ENCODE measurements at places on chromosomes 11 and 22.

DNA sequence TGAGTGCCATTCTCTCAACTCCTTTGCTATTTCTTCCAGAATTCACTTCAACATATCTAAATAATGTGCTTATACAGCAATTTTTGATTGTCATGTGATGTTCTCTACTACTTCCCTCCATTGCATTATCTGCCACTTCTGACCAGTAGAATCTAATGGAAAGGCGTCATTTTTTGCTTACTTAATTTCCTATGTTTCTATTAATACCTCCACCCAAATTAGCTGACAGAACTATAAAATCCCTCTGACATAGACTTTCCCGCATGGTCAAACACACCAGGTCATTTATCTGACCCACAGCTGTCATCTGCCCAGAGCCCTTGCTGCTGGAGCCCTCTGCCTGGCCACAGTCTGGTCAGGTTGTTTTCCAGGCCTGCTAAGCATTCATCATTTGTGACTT is 258.6 kb upstream of the NARS2 start:
- no peak for DNase-seq

DNA sequence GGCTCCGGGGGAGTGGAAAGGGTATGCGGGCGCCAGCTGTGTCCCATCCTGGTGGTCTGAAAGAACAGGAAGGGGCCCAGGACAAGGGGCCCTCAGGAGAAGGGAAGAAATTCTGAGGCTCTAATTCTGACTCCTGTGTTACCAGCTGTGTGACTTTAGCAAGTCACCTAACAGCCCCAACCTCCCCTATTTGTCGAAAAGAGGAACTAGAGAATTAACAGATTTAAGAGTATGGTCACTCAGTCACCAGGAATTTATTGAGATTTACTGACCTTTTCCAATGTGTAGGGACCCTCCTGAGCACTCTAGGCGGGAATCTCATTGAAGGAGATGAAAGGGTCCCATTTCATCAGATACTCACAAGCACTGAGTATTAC is 14.6 kb downstream of the RPS6KA4 start:
- DNase-seq, result no peak

DNA sequence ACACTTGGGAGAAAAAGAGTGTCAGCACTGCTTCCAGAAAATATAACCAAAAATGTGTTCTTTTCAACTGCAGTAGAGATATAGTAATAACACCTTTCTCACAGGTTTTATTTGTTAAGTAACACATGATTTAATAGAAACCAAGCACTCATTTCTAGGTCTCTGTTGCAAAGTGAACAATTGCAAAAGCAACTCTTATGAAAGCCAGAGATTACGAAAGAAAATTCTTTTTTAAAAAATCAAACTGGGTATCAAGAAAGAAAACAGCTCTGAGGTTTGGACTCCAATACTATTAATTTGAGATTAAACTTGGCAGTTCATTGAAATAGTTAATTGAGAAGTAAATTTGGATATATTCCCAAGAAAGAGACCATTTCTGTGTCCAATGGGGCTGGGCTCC is 9.8 kb upstream of the XKR3 start:
- no peak for DNase-seq

GRCh38 chr11:114172055-114172861 is 112.7 kb downstream of the ZBTB16 start:
- DNase-seq, result peak; percentile 49

- DNase-seq, result no peak
These were observed 100.2 kb downstream of the TBC1D22A start for GRCh38 chr22:46862418-46863324.

DNA sequence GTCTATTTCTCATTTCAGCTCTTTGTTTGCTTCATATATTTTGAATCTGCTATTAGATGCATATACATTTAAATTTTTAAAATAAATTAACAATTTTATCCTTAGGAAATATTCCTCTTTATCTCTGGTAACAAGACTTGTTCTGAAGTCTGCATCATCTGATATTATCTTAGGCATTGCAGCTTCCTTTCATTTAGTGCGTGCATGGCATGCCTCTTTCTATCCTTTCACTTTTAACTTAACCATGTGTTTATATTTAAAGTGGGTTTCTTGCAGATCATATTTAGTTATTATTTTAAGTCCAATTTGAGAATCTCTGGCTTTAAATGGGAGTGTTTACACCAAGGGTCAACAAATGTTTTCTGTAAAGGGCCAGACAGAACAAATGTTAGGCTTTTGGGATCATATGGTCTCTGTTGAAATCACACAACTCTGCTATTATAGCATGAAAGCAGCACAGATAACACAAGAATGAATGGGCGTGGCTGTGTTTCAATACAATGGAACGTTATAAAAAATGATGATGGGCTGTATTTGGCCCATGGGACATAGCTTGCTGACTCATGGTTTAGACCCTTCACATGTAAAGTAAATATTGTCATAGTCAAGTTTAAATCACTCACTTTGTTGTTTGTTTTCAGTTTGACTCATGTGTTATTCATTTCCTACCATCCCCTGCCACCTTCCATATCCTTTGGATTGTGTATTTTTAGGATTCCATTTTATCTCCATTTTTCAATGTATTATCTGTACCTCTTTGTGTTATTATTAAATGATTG is 83.9 kb upstream of the SNX19 start:
- DNase-seq, result no peak

DNA sequence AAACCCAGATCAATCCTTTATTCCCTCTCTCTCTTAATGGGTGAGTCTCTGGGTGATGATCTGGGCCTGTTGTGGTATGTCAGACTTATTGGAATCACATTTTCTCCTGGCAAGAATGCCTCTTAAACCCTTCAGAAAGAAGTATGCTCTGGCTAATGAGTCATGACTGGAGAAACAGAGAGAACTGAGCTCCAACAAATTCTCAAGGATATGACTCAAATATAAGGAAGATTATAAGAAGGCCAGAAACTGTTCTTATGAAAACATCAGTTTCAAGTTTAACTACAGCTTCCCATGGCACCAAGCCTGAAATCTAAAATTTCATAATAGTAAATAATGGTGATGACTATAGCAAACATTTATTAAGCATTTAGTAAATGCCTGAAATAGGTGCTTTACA is 83.9 kb downstream of the OR5AK2 start:
- no peak for DNase-seq

DNA sequence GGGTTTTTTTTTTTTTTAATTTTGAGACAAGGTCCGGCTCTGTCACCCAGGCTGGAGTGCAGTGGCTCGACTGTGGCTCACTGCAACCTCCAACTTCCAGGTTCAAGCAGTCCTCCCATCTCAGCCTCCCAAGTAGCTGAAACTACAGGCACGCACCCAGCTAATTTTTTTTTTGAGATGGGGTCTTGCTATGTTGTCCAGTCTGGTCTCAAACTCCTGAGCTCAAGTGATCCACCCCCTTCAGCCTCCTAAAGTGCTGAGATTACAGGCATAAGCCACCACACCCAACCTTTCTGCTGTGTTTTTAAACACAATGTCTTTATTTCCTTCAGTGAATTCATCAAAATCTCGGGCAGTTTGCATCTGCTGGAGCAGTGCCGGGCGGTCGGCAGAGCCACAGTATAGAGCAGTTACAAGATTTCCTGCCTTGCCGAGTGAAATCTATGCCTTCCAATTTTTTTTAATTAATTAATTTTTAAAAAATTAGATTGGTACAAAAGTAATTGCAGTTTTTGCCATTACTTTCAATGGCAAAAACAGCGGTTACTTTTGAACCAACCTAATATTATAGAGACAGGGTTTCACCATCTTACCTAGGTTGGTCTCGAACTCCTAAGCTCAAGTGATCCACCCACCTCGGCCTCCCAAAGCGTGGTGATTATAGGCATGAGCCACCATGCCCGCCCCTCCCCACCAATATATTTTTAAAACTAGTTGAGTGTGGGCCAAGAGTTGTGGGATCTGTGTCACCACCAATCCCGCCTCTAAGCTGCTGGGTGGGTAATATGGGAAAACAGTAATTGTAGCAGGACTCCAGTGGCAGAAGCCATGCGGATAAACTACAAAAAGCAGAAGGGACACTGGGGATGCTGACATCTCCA is 2.7 kb upstream of the ACY3 start:
- no peak for DNase-seq

- no peak for DNase-seq
These were observed 213.4 kb upstream of the SYN3 start for GRCh38 chr22:33271390-33272161.

- DNase-seq, result no peak
These were observed 113.1 kb upstream of the B3GAT1 start for GRCh38 chr11:134524896-134525845.

GRCh38 chr11:109121173-109121932 is 300.6 kb upstream of the C11orf87 start:
- no peak for DNase-seq

DNA sequence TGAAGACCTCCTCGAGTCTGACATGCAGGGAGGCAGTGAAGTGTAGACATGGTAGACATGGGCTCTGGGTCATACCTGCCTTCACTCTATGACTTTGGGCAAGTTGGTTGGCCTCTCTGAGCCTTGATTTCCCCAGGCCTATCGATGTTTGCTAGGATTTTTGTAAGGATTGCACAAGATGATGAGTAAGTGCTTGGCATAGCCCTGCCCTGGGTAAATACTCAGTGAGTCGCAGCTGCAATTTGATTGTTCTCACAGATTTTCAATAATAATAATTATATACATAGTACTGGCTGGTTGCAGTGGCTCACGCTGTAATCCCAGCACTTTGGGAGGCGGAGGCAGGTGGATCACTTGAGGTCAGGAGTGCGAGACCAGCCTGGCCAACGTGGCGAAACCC is 18.1 kb downstream of the MCM5 start:
- no peak for DNase-seq

GRCh38 chr11:124172101-124172500 is 11.0 kb upstream of the OR10D3 start:
- no peak for DNase-seq

GRCh38 chr11:20353829-20354434 is 9.6 kb upstream of the HTATIP2 start:
- no peak for DNase-seq

GRCh38 chr11:83156996-83157593 is at the start of gene PCF11:
PCF11 (plus strand) TSS chr11:83157131; CDS start chr11:83157440, 309 bp downstream.
- no peak for DNase-seq

GRCh38 chr11:127395034-127395433 is 394.5 kb upstream of the KIRREL3 start:
- no peak for DNase-seq

GRCh38 chr11:32172848-32173834 is 82.3 kb downstream of the RCN1 start:
- no peak for DNase-seq

DNA sequence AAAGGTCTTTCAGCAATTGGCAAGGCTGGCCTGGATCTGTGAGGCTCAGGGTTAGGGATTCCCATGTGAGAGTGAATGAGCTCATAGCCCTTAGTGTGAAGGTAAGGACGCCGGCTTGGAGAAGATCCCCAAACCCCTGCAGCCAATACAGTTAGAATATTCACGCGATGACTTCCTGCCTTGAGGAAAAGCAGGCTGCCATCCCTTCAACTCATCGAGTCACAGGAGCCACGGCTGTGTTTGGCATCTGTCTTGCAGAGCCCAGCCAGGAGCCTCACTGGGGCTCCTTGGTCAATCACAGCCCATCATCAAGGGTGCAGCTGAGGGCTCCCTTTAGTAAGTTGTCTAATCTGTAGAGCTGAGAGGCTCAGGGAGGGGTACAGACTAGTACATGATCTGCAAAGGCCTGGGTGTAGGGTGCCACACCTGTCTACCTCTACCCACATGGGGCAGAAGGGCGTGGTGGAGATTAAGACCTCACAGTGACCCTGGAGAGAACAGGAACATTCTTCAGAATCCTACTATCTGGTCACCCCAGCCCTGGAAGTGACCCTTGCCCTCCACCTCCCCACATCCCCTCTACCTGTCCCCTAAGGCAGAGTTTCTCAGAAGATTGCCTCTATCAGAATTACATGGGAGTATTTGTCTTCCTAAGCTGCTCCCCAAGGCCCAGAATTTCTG is 18.5 kb downstream of the IL10RA start:
- DNase-seq, result no peak

DNA sequence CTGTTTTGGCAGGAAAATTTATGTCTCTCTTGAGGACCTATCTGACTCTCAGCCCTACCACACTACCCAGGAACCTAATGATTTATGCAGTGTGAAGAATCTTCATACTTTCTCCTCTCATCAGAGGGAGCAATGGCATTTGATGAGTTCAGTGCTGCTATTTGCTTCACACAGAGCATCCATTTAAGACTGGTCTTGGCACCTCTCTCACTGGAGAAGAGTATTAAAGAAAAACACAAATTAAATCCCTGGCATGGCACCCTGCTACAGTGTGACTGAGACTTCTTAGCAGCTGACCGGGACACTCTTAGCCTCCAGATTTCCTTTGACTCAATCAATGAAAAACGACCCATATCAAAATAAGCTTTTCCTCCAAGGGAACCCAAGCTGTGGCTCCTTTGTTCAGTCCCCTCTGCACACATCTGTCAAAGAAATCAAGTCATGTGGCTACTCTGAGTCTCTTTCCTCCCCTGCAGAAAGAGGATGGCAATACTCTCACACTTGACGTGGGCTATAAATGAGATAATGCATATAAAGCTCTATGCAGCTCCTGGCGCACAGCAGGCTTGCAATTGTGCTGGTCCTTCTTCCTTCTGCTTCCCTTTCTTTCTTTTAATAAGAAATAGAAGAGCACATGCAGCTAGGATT is 186.1 kb upstream of the E2F8 start:
- DNase-seq, result no peak

GRCh38 chr11:36257351-36257750 is 31.9 kb downstream of the COMMD9 start:
- no peak for DNase-seq

GRCh38 chr11:43557553-43558110 is 122.9 kb upstream of the HSD17B12 start:
- no peak for DNase-seq

DNA sequence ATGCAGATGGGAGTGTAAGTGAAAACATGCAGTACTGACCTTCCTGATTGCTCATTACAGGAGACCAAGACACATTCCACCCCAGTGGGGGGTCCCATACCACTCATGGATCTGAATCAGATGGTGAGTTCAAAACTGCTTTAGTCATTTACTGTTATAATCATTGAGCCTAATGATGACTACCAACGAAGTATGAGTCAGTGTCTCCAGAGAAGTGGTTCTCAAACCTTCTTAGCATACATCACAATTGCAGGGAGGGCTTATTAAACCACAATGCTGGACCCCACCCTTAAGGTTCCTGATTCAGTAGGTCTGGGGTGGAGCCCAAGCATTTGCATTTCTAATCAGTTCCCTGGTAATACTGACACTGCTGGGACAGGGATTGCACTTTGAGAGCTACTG is 75.8 kb downstream of the CD44 start:
- DNase-seq, result no peak

GRCh38 chr11:76919887-76920746 is 59.4 kb downstream of the ACER3 start:
- DNase-seq, result peak; percentile 84

GRCh38 chr11:70313945-70314344 is 43.5 kb downstream of the PPFIA1 start:
- DNase-seq, result no peak

DNA sequence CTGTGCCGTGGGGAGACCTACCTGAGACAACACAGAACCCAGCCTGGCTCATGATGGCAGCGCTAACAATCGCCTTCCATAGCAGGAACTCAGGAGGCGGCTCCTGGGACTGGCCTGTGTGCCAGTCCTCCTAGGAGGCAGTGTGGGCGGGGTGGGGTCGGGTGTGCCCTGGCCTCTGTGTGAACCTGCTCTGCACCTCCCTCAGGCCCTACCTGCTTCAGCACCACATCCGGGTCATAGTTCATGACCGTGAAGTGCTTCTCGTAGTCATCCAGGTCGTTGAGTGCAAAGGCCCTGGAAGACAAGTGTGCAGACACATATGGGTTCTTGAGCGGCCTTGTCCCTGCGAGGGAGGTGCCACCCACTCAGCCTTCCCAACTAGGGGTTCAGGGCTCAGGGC is 15.3 kb downstream of the TTLL12 start:
- no peak for DNase-seq

- DNase-seq, result no peak
These were observed 38.4 kb upstream of the CWF19L2 start for GRCh38 chr11:107496011-107496410.
